Stimulated activated CD8-positive, alpha-beta memory T cell treated with anti-CD3 and anti-CD28 coated beads, Interleukin-4, amount 100 ng/mL, for 1 hour (primary cell): ENCODE measurements at places on chromosomes 2 and 18.

DNA sequence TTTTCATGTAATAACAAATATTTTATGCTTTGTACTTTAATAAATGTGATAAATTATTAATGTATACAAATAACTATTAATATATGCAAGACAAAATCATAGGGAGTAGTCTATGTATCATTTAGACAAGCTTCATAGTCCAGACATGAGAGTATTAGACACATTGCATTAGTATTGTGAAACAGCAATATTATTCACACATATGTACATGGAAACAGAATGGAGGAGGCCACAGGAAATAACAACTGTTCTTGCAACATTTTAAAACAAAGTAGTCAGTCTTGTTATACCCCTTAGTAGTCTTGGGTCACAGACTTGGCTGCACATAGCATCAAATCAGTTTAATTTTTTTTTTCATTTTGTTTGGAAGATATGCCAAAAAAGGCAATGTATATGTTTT is 15.8 kb downstream of the DSC1 start:
- no peak for DNase-seq

DNA sequence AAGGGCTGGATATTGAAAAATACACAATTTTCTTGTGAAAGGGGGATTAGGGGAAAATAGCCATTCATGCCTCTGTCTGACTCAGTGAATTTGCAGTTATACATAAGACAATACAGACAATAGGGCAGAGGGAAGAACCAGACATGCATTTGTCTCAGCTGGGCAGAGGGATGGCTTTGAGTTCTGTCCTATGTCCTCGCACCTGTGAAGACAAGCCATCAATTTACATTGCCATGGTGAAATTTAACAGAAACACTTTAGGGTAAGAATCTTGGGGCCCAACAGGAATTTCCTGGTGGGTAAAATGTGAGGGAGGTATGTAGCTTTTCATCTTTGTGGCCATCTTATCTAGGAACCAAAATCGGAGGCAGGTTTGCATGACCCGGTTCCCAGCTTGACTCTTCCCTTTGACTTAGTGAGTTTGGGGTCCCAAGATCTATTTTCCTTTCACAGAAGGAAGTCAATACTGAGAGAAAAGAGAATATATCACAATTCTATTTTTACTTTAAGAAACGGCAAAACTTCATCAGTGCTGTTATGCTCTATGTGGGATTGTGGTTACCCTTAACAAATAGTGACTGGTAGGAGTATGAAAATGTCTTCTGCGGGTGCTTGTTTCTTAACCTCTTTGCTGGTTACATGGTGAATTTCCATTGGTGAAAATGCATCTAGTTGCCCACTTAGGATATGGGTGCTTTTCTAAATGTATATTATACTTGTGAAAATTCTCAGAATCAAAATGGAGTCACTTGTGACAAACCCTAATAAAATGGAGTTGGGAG is 221.8 kb downstream of the SPP2 start:
- no peak for DNase-seq

- no peak for DNase-seq
Measured at GRCh38 chr2:20365249-20365817, 14.7 kb upstream of the PUM2 start.

DNA sequence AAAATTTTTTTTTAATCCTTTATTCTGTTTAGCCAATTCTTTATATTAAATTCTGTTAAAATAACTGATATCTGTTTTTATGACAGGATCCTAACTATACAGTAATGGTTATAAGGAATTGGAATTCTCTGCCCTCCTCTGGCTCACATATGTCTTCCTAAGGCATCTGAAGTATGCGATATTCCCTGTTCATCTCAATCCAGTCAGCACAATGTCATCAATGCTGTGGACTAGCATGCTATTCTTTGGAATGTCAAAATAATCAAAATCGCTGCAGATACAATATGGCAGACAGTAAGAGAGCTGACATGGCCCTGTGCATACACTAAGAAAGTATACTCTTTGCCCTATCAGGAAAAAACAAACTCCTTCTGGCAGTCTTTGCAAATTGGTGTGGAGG is 107.6 kb downstream of the AP1S3 start:
- no peak for DNase-seq

DNA sequence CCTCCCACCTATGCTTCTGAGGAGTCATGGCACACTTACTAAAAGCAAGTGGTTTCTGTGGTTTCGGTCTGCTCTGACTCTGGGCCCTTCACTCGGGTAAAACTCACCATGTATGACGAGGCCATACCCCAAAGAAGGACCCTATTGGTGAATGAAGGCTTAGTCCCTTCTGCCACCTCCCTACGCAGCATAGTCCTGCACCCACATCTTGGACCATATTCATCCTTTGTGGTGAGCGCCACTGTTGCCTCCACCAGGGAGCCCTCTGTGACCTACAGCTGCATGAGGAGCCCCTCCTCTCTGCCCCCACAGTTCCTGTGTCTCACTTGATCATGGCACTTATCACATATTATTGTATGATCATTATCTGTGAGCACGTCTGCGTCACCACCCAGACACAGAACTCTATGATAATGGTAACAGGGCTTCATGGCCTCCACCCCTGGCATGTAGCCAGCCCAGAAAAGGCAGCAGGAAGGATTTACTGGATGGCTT is 113.3 kb downstream of the TFCP2L1 start:
- DNase-seq = no peak

DNA sequence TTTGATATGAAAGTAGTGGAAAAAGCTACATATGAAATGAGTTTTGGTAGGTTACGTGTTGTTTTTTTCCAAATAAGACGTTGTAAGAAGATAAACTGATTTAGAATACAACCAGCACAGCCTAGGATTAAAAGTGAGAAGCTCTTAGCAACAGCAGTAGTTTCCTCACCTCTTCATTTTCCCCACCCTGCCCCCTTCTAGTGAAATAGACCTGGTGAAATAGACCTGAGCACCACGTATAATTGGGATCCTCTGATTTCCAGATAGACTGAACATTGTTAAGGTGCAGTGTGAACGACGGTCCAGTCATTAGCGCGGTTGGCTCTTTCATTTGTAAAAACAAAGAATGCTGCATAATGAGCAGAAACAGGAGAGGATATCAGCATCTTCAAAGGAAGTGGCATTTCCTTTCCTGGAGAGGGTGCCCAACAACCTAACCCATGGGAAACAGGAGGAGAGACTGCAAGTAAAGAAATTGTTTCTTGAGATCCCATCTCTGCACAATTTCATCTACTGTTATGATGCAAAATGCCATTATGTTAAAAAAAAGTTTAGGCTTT is 114.3 kb downstream of the FIGN start:
- no peak for DNase-seq

- DNase-seq = no peak
Measured at GRCh38 chr18:60082790-60083189, 183.0 kb downstream of the PMAIP1 start.

DNA sequence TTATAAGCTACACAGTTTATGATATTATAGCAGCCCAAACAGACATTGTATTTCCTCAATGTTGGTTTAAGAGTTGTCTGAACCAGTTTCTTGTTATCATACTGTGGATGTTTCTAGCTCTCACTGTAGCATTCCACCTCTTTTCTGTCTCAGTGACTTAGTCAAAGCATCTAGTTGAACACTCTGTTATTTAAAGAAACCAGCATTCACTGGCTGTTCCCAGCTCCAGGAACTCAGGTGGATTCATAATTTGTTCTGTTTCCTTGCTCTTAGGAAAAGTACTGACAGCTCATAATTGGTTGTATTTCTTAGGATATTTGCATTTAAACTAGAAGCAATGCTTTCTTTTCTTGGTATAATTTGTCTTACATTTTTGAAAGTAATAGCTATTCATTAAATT is 17.5 kb downstream of the LRATD1 start:
- no peak for DNase-seq

DNA sequence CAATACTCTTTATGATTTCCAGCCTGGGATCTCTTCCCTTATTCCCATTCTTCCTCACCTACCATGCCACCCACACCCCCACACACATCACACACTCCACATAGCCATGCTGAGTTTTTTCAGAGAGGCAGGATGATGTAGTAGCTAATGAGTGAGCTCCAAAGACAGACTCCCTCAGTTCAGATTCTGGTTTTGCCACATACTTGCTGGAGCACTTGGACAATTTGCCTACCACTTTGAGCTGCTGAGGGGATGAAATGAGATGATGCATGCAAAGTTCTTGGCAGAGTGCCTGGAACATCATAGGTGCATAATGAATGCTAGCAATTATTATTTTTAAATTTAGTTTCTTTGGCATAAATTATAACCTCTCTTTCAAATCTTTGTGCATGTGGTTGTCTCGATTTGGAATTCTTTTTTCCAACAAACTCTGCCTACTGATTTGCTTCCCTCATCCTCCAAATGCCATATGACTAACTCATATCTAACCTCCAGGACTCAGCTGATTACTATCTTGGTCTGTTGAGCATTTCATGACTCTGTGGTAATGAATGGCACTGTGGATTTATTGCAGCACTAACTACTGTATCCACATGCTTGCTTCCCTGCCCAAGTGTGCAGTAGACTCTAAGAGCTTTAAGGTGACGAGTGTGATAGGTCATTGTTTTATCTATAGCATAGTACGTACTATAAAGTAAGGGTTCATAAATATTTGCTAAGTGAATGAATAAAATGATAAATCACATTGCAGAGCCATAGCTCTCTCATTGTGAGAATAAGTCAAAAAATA is 99.1 kb downstream of the TACR1 start:
- DNase-seq = no peak

GRCh38 chr18:59056706-59057492 is 82.8 kb upstream of the SEC11C start:
- DNase-seq = no peak

DNA sequence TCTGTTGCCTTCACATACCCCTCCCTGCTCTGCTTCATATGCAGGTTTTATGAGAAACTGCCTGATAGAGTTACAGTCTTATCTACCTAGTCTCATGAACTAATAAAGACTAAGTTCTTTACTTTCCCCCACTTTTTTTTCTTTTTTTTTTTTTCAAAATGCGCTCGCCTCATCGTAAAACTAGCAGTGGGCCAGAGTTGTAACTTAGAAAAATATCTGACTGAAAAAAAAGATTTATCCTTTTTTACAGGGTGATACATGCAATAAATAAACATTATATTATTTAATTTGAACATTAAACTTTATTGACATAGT is 52.9 kb upstream of the STAT1 start:
- DNase-seq = no peak

- DNase-seq = no peak
Measured at GRCh38 chr2:218284106-218284811, 8.0 kb downstream of the TMBIM1 start.

DNA sequence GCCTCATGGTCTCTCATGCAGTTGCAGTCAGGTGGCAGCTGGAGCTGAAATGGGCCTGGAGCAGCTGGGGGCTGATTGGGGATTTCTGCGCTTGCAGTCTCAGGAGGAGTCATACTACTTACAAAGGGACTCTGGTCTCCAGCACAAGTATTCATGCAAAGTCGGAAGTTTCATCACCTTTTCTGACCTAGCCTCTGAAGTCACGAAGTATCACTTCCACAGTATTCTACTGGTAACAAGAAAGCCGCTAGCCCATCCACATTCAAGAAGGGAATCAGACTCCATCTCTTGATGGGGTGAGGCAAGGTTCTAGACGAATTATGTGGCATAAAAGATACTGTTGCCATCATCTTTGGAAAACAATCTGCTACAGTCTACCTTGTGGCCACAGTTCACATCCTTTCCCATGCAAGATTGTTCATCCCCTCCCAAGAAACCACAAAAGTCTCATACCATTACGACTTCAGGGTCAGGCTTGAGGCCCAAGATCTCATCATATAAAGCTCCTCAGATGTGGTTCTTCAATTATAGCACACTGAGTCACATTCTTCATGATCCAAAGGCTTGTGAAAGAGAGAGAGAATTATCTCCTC is 95.3 kb downstream of the SMC6 start:
- no peak for DNase-seq

GRCh38 chr2:2260696-2261268 is 70.3 kb downstream of the MYT1L start:
- DNase-seq = no peak

DNA sequence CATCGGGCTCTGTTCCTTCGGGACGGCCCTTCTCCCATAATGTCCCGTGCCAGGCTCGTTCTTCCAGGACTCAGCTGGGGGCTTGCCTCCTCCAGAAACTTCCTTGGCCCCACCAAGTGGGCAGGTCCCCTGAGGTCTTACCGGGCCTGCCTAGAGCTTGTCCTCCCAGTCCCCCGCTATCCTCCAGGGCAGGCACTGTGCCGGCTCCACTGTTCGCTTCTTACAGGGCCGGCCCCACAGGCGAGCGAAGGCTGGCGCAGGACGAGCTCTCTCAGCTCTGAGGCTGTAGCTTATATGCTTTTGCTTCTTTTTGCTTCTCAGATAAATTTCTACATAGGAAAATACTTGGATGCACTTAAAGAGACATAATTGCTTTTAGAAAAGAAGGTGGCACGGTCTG is 229.4 kb downstream of the TWIST2 start:
- no peak for DNase-seq

DNA sequence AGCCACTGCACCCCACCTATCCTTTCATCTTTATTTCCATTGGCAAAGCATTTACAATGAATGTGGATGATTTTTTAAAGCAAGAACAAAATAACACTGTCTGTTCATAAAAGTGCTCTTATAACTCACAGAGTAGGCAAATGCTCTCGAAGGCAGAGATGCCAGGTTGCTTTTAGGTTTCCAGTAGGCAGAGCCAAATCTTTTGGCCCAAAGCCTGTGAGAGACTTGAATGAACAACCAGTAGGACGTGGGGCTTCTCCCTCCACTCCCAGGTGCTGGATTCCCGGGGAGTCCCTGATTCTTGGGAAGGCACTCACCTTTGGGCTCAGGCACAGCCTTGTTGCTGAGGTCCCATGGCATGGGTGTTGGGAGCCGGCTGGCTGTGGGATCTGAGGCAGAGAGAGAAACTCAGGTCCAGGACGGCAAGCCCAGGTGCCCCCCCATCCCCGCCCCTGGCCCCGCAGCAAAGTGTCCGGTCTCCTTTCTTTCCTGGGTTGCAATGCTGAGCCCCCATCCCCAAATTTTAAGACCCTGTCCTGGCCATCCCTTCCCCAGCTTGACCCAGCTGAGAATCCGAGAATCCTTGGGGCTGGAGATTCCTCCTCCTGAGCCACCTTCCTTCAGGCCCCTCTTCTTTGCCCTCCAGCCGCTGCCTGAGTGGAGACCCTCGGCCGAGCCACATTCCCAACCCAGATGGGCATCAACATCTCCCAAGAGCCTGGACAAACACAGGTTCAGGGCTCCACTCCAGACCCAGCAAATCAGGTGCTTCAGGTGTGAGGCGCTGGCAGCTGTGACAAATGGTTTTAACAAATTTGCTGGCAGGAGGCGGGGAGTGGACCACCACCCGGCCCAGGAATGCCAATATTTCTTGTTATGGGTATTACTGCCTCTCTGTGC is 5.8 kb downstream of the NEURL3 start:
- DNase-seq = no peak
